ENCODE measurements at places on chromosomes 2 and 18.

DNA sequence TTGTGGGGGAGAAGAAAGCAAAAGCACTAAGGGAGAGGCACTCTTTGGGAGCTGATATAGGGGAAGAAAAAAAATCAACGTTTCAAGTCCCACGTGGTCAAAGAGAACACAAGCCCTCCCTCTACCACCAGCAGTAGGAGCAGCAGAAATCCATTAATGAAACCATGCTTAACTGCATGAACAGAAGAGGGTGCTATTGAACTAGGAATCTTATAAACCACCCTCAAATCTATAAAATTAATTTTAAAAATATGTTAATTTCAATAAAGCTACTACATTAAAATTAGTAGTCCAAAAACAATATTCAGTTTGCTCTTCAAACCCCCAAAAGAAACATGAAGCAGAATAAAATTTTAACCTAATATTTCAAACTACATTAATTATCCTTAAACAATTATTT is 147.8 kb downstream of the TMEM18 start:
- H3K27me3 ChIP-seq: no peaks in the 10 kb centered on the region
- peak overlapping the region; percentile 51 for H3K27ac ChIP-seq
- DNase-seq: peak; percentile 85
- no peaks in the 10 kb centered on the region for H3K4me1 ChIP-seq
- H3K4me3 ChIP-seq: no peak overlapping the region

- DNase-seq: no peak
- H3K27me3 ChIP-seq: no peaks in the 10 kb centered on the region
- H3K36me3 ChIP-seq: no peaks in the 10 kb centered on the region
- H3K27ac ChIP-seq: no peak overlapping the region
- H3K4me3 ChIP-seq: no peak overlapping the region
Observed at GRCh38 chr2:212596276-212596675, 57.7 kb upstream of the ERBB4 start.

DNA sequence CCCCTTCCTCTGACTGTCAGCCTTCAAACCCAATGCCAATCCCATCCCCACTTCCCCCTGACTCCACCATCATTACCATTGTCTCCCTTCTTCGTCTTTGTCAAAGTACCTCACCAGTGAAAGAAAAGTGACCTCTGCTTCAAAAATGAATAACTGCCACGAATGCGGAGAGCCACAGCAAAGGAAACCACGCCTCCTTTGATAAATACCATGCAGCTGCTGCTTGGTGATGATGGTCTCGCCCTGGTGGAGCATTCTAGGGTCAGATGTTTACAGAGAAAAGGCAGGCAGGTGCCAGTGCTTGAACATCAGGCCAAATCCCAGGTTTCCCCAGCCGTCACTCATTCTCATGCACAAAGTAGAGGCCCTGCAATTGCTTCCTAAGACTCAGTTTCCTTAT is 162.2 kb downstream of the BCL11A start:
- no peak for DNase-seq
- H3K27ac ChIP-seq: no peak overlapping the region
- H3K36me3 ChIP-seq: no peaks in the 10 kb centered on the region
- no peak overlapping the region for H3K4me3 ChIP-seq
- no peaks in the 10 kb centered on the region for H3K27me3 ChIP-seq

DNA sequence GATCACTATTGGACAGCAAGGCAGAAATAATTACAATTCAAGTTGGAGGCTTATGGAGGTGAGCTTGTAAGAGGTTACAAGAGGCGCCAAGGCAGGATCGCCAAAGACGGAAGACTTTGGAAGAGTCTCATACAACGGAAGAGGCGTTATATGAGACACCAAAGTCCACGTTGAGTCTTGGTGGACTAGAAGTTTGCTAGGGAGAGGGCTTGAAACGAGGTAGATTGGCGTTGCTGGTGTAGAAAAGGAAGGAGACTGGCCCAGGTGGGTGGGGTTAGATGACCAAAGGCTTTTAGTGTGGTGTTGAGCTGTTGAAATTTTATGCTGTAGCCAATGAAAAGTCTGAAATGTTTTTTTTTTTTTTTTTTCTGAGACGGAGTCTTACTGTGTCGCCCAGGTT is 1.4 kb downstream of the MSH2 start:
- no peak for DNase-seq
- H3K27me3 ChIP-seq: no peaks in the 10 kb centered on the region
- peaks cover 11% of the 10 kb centered on the region for H3K4me1 ChIP-seq
- no peaks in the 10 kb centered on the region for H3K36me3 ChIP-seq
- H3K4me3 ChIP-seq: peak overlapping the region; percentile 96
- H3K27ac ChIP-seq: no peak overlapping the region

DNA sequence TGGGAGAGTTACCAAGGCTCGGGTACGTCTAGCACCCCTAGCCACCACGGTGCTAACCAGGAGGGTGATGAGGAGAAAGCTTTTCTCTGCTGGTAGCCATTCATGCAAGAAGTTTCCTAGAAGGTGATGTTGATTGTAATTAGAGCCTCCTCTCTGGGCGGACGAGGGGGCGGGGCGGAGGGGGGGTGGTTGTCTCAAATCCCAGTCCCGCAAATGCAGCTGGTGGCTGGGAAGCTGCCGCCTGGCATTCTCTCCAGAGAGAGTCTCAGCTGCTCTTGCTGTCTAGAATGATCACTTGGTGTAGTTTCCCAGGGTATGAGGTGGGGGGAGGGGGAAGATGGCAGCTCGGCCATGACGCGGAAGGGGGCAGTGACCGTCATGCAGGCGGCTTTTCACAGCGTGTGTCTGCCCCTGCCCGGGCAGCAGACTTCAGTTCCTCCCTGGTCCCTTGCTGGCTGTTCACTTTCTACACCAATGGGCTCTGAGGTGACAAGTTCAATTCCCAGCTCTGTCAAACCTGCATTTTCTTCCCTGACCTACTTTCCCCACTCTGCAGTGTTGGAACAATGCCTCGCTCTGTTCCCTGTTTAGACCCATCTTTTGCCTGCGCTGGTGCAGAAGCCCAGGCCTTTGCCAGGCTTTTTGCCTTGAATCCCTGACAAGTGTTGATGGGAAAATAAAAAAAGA is 61.5 kb upstream of the KLF7 start:
- DNase-seq: no peak
- H3K4me3 ChIP-seq: no peak overlapping the region
- H3K27ac ChIP-seq: no peak overlapping the region

- no peak for DNase-seq
- peaks cover 55% of the 10 kb centered on the region for H3K4me1 ChIP-seq
Observed at GRCh38 chr2:101803128-101803527, 105.6 kb downstream of the MAP4K4 start.

GRCh38 chr2:174074831-174075230 is 109.7 kb upstream of the SP3 start:
- no peak overlapping the region for H3K4me3 ChIP-seq
- H3K27ac ChIP-seq: no peak overlapping the region
- no peaks in the 10 kb centered on the region for H3K27me3 ChIP-seq
- H3K4me1 ChIP-seq: no peaks in the 10 kb centered on the region

DNA sequence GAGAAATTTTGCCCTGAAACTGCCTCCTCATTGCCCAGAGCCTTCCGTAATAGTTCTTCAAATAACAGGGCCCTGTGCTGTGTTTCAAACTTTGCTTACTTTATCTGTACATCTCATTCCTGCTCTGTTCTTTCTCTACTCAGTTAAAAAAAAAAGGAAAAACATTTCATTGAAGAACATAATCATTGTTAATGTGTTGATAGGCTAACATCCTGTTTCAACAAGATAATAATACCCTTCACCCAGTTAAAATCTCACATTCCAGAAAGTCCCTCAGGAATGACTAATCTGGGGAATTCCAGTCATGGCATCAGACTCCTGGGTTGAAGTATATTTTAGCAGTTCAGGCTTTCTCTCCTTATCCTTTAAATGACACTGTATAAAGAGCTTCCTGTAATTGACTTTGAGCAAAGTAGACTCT is 45.6 kb upstream of the ITGAV start:
- H3K27me3 ChIP-seq: no peaks in the 10 kb centered on the region
- DNase-seq: no peak
- peak overlapping the region; percentile 98 for H3K27ac ChIP-seq
- no peaks in the 10 kb centered on the region for H3K36me3 ChIP-seq

DNA sequence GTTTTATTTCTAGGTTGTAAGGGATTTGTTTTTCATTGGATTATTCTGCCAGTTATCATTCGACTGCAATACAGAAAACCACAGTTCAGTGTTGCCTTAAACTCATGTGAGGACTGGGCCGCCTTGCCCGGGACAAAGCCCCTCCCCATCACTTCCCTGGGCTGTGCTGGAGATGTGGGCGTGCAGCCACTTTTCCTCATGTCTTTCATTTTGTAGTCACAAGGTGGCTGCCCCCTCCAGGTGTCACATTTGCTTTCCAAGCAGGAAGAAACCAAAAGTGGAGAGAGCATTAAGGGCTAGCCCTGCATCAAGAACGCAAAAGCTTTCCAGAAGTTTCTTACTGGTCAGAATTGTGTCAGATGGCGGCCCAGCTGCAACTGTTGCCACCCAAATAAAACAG is 492.5 kb upstream of the ID2 start:
- no peak for DNase-seq
- no peak overlapping the region for H3K4me3 ChIP-seq
- no peak overlapping the region for H3K27ac ChIP-seq
- H3K4me1 ChIP-seq: no peaks in the 10 kb centered on the region
- H3K27me3 ChIP-seq: no peaks in the 10 kb centered on the region
- H3K36me3 ChIP-seq: no peaks in the 10 kb centered on the region

DNA sequence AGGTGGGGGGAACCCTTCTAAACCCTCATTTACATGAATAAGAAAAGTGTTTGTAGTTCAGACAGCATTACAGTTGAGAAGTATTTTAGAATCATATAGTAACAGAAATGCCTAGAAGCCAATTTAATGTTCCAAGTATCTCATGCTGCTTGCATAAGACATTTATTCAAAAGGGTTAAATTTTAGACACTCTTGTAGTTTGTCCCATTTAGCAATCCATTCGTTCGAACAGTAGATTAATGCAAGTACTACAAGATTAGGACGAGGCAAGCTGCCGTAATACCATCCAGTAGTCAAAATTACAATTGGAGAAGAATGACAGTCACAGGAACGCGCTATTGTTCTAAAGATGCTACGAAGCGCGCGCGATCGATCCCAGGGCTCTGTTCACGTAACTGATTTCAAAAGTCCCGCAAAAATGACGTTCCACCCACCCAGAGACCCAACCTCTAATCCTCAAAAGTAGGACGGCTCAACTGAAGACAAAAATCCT is 1.2 kb downstream of the TMEM237 start:
- H3K4me3 ChIP-seq: peak overlapping the region; percentile 89
- H3K27ac ChIP-seq: peak overlapping the region; percentile 85
- no peak for DNase-seq
- peaks cover 12% of the 10 kb centered on the region for H3K4me1 ChIP-seq
- peaks cover 18% of the 10 kb centered on the region for H3K36me3 ChIP-seq
- no peaks in the 10 kb centered on the region for H3K27me3 ChIP-seq

DNA sequence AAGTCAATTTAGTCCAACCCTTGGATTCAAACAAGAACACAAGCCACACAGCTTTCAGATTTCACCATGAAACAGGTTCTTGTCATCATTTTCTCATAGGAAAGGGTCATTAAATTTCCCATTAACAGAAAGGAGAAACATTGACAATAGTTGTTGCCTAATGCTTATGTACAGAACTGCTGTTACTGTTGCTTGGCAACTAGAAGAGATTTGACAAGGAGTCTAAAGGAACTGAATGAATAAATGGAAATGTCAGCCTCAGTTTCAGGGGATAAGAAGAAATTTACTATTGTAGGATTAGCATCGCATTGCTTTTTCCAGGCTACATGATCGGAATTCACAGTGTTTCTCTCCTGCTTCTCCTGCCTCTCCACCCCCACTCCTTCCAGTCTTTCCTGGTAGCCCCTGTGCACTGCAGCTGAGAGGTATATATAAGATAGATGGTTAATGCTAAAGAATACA is 90.3 kb downstream of the SPATS2L start:
- H3K36me3 ChIP-seq: peaks cover 6% of the 10 kb centered on the region
- H3K27ac ChIP-seq: no peak overlapping the region
- DNase-seq: no peak
- H3K27me3 ChIP-seq: no peaks in the 10 kb centered on the region

- H3K27me3 ChIP-seq: no peaks in the 10 kb centered on the region
- H3K4me3 ChIP-seq: no peak overlapping the region
- no peak overlapping the region for H3K27ac ChIP-seq
- H3K4me1 ChIP-seq: no peaks in the 10 kb centered on the region
- no peaks in the 10 kb centered on the region for H3K36me3 ChIP-seq
- no peak for DNase-seq
Observed at GRCh38 chr2:241947876-241948275, 78.3 kb downstream of the RTP5 start.

DNA sequence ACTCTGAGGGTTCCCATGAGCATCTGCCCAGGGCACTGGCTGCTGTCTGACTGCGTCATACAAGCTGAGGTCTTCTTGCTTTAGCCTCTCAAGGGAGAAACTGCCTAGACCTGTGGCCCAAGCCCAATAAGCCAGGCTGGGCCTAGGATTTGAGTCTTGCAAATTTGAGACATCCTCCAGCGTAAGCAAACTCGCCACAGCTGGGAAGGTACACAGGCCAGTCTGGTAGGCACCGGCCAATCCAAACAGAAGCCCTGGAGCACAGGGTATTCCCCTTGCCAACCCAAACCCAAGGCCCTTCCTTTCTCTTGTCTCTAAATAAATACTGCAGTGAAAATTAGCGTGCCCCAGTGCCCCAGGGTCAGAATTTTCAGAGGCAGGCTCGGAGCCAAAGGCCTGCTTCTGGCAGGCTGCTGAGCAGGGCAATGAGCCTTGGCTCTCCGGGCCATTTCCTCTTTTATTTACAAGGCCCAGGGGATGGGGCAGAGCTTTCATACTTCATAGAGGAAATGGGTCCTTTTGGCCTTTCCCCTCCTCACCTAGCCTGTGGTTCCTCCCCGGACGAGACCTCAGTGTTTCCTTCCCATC is 33.3 kb downstream of the POLR1A start:
- H3K27me3 ChIP-seq: no peaks in the 10 kb centered on the region
- H3K27ac ChIP-seq: no peak overlapping the region
- H3K4me3 ChIP-seq: no peak overlapping the region
- peaks cover 47% of the 10 kb centered on the region for H3K36me3 ChIP-seq
- H3K4me1 ChIP-seq: no peaks in the 10 kb centered on the region

- H3K27ac ChIP-seq: peak overlapping the region; percentile 98
- peaks cover 57% of the 10 kb centered on the region for H3K36me3 ChIP-seq
- no peaks in the 10 kb centered on the region for H3K27me3 ChIP-seq
- H3K4me3 ChIP-seq: peak overlapping the region; percentile 92
Observed at GRCh38 chr2:197500503-197501131, 438 bp downstream of the HSPE1 start.

- no peak overlapping the region for H3K27ac ChIP-seq
- no peak overlapping the region for H3K4me3 ChIP-seq
- H3K4me1 ChIP-seq: no peaks in the 10 kb centered on the region
- no peaks in the 10 kb centered on the region for H3K27me3 ChIP-seq
Observed at GRCh38 chr18:11886577-11887110, 21.5 kb downstream of the MPPE1 start.

Measured in SK-N-SH (cell line).